Endodermal cell (in vitro differentiated cells): ENCODE measurements at places on chromosomes 2 and 18. TPM values are rescaled to one million over a fixed set of nuclear protein-coding genes. Genes with fewer than 3 reads are reported as not detected.

IMMT gene
- total RNA-seq = 99.9 to 109 TPM (median 104 TPM) in 3 replicates

DNA sequence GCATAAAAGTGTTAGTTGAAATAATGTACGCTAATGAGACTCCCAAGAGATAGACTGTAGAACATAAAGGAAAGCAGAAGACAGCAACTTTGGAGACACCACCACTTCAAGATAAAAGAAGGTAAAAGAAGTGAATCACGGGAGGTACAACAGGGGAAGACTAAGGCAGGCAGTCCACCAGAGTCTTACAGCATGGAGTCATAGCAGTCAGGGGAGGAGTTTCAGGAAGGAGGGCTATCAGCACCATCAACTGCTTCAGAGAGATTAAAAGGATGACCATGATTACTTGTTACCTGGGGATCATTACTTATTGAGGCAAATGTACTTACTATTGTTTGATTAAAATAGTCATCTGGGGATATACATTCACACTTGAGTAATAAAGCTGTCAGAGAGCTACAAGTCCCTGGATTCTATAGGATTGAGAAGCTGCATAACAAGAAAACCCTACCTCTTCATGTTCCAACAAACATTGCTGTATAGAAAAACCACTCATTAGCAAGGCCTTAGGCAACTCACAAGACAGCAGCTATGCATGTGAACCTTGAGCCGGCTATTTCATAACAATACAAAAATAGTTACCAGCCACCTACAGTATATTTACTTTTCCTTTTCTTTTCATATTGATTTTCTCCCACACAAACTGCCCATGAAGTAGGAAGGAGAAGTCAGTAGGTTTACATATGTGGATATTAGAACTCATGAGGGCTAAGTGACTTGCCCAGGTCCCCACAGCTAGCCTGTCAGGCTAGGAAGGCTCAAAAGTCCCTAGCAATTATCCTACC lies 101.7 kb downstream of the PDE11A start:
- no peak overlapping the region for H3K27ac ChIP-seq
- H3K4me1 ChIP-seq = no peaks in the 10 kb centered on the region
- H3K36me3 ChIP-seq = no peaks in the 10 kb centered on the region
- H3K4me3 ChIP-seq = no peak overlapping the region
- peaks cover 9% of the 10 kb centered on the region for H3K27me3 ChIP-seq
- DNase-seq = no peak

TTR gene
- 0.82 TPM in 1 of 3 replicates, not detected in the others for total RNA-seq

GRCh38 chr2:11498543-11499034 lies 32.6 kb upstream of the E2F6 start:
- no peaks in the 10 kb centered on the region for H3K27me3 ChIP-seq
- peaks cover 29% of the 10 kb centered on the region for H3K36me3 ChIP-seq
- H3K27ac ChIP-seq = peak overlapping the region; percentile 92
- no peak for DNase-seq
- H3K4me3 ChIP-seq = peak overlapping the region; percentile 6
- peaks cover 18% of the 10 kb centered on the region for H3K4me1 ChIP-seq

DNA sequence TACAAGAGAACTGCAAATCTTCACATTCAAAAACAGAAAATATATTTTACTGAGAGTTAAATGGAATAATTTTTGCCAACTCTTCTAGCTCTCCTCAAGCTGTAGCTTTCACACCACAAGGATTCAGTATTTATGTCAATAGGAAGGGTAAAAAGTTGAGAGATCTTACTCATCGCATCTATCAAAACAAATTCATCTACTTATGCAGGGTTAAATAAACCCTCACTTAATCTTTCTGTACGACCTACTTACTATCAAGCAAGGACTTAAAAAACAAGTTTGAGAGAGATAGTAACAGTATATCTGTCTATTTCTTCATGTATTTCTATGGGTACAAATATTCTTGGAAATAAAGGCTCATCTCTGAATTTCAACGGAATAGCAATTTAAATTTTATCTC lies 35.5 kb downstream of the SIGLEC15 start:
- peaks cover 81% of the 10 kb centered on the region for H3K36me3 ChIP-seq
- H3K27ac ChIP-seq = no peak overlapping the region
- no peaks in the 10 kb centered on the region for H3K4me1 ChIP-seq
- no peak for DNase-seq
- H3K4me3 ChIP-seq = no peak overlapping the region
- no peaks in the 10 kb centered on the region for H3K27me3 ChIP-seq

DNA sequence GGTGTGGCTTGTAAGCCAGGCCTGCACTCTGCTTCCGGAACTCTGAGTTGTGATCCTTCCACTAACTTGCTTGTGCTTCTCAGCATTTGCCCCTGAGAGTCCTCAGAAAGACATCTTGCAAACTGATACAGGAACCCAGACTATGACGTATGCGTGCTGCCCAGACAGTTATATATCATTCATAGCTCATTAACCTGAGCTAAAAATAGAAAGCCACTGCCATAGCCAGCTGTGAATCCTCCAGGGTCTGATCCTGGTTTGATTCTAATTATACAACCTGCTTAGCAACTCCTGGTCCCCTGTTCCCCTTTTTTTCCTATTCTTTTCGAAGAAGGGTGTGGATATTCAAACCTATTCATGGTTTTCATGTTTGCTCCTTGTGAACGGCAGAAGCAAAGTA lies 63.7 kb downstream of the MARCHF4 start:
- H3K4me1 ChIP-seq = no peaks in the 10 kb centered on the region
- no peak for DNase-seq
- no peaks in the 10 kb centered on the region for H3K27me3 ChIP-seq
- H3K27ac ChIP-seq = no peak overlapping the region

- H3K36me3 ChIP-seq = no peaks in the 10 kb centered on the region
- no peak overlapping the region for H3K27ac ChIP-seq
- no peak for DNase-seq
- H3K27me3 ChIP-seq = no peaks in the 10 kb centered on the region
- no peak overlapping the region for H3K4me3 ChIP-seq
Observed at GRCh38 chr2:232309592-232309991, 69.0 kb upstream of the ALPP start.

GRCh38 chr2:190052307-190052706 lies 10.2 kb downstream of the MSTN start:
- H3K4me3 ChIP-seq = no peak overlapping the region
- no peaks in the 10 kb centered on the region for H3K4me1 ChIP-seq
- DNase-seq = no peak
- H3K27me3 ChIP-seq = no peaks in the 10 kb centered on the region
- H3K27ac ChIP-seq = no peak overlapping the region

DNA sequence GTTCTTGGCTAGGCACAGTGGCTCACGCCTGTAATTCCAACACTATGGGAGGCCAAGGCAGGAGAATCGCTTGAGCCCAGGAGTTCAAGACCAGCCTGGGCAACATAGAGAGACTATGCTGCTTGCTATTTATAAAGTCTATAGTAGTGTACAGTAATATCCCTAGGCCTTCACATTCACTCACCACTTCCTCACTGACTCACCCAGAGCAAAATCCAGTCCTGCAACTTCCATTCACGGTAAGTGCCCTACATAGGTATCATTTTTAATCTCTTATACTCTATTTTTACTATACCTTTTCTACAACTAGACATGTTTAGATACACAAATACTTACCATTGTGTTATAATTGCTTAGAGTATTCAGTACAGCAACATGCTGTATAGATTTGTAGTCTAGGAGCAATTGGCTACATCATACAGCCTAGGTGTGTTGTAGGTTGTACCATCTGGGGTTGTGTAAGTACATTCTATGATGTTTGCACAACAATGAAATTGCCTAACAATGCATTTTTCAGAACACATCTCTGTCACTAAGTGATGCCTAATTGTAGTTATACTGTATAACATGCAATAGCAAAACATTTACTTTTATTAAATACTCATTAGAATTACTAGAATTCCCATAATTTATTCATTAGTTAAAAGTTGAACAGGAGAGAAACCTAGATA lies 8.8 kb downstream of the DHX57 start:
- H3K27ac ChIP-seq = no peak overlapping the region
- no peaks in the 10 kb centered on the region for H3K27me3 ChIP-seq
- no peak for DNase-seq
- H3K4me3 ChIP-seq = no peak overlapping the region
- H3K4me1 ChIP-seq = peaks cover 6% of the 10 kb centered on the region

NEURL3 gene
- not detected in 3 replicates for total RNA-seq
